ENCODE measurements at places on chromosomes 6 and 20.
A peak's percentile ranks its signal among the peaks of the same experiment; 100 is the strongest.

DNA sequence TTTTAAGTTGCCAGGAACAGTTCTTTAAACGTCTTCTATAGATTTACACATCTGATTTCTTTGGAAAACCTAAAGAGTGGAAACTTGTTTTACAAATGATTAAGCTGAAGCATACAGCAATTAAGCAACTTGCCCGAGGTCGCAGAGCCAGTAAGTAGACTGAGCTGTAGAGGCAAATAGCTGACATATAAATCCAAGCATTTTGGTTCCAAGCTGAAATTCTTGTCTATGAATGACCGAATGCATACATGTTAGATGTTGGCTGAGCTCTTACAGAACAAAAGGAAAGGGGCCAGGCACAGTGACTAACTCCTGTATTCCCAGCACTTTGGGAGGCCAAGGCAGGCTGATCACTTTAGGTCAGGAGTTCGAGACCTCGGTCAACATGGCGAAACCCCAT lies 101.8 kb upstream of the SGK1 start:
- DNase-seq, result no peak

GRCh38 chr6:84546427-84546914 lies 217.9 kb downstream of the TBX18 start:
- DNase-seq, result no peak

DNA sequence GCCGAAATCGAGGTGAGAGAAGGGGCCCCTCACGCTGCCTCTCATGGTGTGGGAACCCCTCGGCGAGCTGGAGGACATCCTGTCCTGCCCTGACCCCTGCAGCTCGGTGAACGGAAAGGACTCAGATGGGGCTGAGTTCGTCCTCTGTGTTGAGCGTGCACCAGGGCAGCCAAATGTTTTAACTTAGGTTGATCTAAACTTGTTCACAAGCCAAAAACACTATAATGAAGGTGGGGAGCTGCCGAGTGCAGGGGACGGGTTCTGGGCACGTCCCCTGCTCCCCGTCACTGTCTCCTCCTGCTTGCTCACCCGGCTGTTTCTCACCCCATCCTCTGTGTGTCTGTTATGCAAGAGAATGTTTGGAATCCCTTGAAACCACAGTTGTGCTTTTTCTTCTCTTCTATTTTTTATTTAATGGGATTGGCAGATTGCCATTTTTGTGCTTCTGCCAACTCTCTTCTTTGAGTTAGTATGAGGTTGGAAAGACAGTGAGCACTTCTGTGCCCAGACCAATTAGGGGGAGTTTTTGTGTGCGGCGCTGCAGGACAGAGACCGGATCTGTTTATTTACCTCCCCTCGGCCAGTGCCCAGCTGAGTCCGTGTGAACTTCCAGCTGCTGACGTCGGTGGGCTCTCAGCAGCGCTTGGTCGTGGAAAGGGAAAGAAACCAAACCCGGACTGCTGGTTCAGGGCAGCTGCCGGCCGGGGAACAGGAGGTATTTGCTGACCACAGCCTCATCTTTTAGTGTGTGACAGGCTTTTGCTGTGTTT lies 158.1 kb downstream of the DTNBP1 start:
- no peak for DNase-seq

DNA sequence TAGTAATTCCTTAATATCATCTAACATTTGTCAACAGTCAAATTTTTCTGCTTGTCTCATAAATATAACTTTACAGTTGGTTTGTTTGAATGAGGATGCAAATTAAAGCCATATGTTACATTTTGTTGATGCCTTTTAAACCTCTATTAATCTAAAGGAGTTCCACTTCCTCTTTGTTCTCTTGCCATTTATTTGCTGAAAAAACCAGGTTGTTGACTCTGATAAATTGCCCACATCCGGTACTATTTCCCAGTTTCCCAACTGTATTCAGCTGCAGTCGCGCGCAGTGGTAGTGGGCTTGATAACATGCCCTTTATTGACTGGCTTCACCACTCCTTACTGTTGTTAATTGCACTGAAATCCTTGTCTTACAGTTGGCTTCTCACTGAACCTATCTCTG lies 32.8 kb upstream of the SIRPB2 start:
- no peak for DNase-seq

GRCh38 chr6:121175827-121176226 lies 158.5 kb downstream of the TBC1D32 start:
- DNase-seq, result no peak

DNA sequence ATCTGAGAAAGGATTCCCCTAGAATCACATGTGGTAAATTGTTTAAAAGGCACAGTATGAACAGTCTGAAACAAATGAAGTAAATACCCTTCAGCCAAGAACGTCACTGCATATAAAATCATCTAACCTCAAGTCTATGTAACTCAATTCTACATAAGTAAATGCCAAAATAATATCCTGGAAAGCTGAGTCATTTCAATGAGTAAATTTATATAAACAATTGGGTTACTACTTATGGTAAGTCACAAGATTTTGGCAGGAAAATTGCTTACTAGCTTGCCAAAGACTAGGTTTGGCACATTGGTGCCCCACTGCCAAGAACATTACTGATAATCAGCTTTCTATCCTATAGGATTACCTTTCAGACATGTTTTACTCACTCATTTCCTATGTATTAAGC lies 8.4 kb downstream of the GMDS start:
- no peak for DNase-seq

DNA sequence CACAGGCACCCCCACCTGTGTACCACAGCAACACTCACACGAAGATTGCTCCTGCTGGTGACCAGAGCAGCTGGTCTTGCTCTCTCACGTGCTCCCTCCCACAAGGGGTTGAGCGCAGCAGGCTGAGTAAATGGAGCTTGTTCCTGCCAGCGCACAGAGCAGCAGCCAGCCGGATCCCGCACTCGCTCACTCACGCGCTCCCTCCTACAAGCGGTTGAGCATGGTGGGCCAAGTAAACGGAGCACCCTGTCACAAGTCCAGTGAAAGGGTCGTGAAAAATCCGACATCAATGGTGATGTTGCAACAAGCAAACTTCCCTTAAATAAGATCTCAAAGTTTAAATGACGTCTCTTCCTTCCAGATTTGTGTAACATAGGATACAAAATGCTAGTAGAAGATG lies 313.7 kb downstream of the FOXC1 start:
- no peak for DNase-seq

DNA sequence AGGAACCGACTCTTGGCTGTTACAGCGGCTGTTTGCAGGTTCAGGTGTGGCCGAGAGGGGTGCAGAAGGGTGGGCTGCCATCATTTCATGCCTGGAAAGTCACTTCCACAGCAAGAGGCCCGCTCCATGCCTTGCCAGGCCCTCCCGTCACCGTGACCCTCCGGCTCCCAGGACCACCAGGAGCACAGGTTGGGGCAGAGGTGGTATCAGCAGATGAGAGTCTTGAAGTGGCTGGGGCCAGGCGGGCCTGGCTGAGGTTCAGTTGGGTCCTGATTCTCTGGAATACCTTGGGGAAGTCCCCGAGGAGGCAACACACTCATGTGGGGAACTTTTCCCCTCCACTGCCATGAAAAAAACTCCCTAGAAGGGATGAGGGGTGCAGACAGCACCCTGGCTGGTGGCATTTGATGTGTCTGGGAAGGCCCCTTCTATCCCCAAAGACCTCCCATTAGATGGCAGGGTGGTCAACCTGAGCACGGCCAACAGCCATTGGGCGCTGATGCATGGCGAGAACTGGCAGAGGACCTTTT lies 34.2 kb upstream of the IRF4 start:
- no peak for DNase-seq

DNA sequence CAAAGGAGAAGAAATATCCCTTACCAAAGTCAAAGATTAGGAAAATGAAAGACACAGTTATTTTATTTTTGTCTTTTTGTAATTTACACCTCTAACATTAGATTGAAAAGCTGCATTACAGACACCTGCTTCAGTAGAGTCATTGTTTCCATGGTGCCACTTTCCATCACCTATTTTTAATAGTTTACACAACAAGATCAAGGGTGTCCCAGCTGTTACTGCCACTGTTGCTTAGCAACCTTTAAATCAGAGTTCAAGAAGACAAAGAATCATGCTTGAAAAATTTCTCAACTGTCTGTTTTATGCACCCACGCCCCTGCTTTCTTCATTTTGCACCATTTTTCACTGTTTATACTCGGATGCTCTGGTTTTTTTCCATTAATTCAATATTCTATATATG lies 668.2 kb upstream of the GJE1 start:
- no peak for DNase-seq

GRCh38 chr6:140854318-140854717 lies 1278.4 kb upstream of the GJE1 start:
- DNase-seq, result no peak

DNA sequence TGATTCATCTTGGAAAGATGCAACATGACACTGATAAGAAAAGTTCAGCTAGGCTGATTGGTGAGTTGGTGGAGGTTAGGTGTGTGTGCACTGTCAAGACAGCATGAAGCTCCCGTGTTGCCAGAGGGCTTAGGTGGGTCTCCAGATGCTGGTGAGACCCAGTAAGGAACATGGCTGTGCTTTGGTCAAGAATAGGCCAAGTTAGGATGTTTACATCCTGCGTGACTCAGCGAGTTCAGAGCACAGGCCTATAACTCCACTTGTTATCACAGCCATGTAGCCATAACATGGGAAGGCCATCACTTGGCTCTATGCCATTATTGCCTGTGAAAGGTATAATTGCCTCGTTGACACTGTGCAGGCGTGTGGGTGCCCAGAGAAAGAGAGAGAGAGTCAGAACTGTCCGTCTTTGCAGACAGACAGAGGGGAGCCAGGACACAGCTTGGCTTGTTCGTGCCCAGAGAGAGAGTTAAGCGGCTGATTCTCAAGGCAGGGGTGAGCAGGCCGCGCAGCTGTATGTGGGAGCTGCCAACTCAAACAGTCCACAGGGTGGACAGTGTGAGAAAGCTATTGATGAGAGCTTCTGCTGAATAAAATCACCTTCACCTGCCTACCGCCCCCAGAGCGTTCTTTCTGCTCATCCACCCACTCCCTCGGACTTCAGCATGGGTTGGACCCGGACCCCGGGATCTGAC lies 43.5 kb downstream of the OR2B6 start:
- no peak for DNase-seq

GRCh38 chr6:12490351-12490903 lies 200.3 kb downstream of the EDN1 start:
- no peak for DNase-seq

- no peak for DNase-seq
Observed at GRCh38 chr6:119961450-119961849, 611.9 kb upstream of the MAN1A1 start.

- no peak for DNase-seq
Observed at GRCh38 chr6:24827970-24828369, 29.3 kb upstream of the ARMH2 start.

- DNase-seq, result no peak
Observed at GRCh38 chr6:16723826-16724225, 37.4 kb downstream of the ATXN1 start.

- no peak for DNase-seq
Observed at GRCh38 chr6:36544228-36544627, 3.1 kb downstream of the STK38 start.

GRCh38 chr6:115363379-115363778 lies 697.3 kb downstream of the FRK start:
- no peak for DNase-seq

- DNase-seq, result no peak
Observed at GRCh38 chr20:62774762-62775161, 21.5 kb upstream of the MRGBP start.

- DNase-seq, result no peak
Observed at GRCh38 chr20:19808498-19808897, 50.4 kb downstream of the RIN2 start.

DNA sequence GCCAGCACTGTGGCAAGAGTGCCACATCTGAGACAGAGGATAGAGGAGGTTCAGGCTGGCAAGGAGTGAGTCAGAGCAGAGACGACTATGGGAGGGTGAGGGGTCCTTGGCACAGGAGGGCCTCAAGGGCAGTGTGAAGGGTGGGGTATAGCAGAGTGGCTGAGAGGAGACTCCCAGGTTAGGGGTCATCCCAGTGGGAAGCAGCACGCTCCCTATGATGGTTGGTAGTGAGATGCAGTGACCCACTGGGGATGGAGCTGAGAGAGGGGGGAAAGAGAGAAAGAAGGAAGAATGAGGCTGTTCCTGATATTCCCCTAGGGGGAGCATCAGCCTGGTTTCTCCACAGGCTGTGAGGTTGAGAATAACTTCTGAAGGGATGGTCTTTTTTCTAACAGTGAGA lies 97.3 kb downstream of the INSM1 start:
- DNase-seq, result no peak

DNA sequence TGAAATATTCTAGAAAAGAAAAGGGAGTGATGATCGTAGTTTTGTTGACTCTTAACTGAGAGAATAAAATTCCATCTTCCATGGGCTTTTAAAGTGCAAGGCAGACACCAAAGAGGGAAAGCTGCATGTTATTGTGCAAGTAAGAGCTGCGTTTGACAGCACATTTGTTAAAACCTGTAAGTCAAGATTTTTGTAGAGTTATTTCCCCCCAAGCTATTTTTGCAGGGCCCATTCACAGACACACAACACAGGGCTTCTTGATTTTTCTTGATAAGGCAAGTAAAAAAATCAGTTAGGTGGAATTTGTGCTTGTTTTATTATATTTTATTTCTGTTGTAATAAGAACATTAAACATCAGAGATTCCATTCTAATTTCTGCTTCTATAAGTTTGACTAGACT lies 13.8 kb downstream of the CFAP206 start:
- DNase-seq, result no peak

- peak; percentile 55 for DNase-seq
Observed at GRCh38 chr6:96116674-96117073, 100.9 kb downstream of the FUT9 start.

DNA sequence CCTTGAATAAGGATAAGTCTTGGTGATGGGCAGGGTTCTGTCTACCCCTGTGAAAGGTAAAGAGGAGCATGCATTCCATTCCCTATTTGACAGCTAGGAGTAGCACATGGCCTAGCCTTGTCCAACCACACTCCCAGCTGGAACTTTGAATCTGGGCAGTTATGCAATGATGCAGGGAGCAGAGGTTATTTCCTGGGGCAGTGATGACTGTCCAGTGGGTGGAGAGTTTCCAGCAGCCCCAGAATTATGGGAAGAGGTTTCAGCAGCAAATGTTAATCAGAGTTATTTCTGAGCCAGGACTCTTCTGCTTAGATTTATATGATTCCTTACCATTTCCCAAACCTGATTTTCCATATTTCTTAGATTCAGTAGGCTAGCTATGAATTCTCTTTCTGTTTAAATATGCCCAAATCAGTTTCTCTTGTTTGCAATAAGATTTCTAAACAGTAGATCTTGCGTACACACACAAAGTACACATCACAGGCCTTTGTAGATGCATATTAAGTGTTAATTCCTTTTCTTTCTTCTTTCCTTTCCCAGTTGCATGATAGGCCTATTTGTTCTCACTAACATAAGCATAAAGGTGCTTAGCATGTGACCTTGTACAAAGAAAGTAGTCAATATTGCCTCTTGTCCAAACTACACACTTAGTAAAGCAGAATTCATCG lies 17.3 kb upstream of the TXLNB start:
- DNase-seq, result no peak

DNA sequence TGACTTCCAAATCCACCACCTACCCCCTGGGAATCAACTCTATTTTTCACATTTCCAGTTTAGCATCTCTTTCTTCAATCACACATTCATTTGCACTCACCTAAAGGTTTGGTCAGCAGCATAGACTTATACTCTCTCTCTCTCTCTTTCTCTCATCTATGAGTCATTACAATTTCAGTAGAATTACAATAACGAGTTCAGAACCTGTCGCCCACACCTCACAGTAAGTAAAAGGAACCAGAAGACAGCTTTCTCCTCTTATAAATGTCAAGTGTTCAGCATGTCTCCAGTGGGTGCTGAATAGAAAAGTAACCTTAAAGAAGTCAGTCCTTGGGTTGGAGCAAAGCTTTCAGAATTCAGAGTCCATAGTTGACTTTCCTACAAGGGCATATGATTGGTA lies 1.1 kb upstream of the PHACTR1 start:
- DNase-seq, result no peak

All from Karpas-422 (cell line).